ENCODE measurements at places on chromosomes 7 and 10.
A peak's percentile ranks its signal among the peaks of the same experiment; 100 is the strongest.

DNA sequence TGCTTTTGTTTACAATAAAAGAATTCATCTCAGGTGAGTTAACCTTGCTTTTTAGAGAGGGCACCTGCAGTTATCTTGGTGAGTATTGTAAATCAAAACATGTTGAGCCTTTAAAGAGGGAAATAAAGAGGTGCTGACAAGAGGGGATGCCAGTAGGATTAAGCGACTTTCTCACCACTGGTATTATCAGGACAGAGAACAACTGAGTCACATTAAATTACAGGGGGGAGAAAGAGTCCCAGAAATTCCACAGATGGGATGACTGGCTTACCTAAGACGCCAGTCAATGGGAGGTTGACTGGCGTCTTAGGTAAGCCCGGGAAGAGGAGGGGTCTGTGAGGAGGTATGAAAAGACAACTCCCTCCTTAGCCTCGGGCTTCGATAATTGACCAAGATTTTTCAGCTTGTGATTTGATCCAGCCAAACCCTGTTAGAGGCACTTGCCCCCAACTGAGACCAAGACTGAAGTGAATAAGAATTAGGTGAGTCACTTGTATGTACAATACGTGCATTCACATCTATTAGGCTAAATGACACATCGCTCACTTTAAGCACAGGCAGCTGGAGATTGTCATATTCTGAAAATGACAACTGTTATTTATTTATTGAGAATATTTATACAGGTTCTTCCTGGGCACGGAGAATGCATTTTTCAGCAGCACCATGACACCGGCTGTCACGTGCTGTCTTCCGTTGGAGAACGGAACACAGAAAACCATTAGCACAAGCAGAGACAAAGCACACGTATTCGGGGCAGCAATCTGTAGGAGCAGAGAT is 117.6 kb downstream of the SEM1 start:
- no peak for DNase-seq

DNA sequence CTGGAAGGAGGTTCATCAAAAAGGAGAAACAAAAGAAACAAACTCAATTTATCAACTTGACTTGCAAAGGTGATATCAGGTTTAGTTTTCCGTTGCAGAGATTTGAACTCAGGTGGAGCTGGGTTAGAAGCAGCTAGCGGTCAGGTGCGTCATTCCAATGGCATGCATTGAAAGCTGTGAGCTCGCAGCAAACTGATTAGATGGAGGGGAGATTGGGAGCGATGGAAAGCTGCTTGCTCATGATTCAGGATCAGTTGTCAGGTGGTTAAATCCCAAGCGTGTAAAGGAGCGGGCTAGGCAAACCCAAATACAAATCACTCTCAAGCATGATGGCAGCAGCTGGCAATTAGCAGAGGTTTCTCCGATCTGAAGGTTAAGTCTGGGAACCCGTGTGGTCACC is 49.3 kb upstream of the AFAP1L2 start:
- no peak for DNase-seq

DNA sequence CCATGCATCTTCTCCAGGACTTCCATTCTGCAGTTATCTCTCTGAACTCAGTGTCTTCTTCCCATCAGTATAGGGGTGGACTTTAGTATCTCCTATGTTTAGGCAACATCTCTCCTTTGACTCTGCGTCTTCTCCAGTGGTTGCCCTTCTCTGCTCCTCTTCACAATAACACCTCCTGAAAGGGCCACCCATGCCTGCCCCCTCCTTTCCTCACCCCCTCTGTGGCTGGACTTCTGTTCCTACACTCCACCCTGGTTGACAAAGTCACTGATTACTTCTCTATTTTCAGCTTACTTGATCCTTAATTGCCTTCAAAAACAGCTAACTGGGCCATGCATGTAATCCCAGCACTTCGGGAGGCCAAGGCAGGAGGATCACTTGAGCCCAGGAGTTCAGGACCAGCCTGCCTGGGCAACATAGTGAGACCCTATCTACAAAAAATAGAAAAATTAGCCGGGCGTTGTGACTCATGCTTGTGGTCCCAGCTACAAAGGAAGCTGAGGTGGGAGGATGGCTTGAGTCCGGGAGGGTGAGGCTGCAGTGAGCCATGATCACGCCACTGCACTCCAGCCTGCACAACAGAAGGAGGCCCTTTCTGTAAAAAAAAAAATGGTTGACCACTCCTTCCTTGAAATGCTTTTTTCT is 13.7 kb downstream of the SRGN start:
- DNase-seq, result no peak

DNA sequence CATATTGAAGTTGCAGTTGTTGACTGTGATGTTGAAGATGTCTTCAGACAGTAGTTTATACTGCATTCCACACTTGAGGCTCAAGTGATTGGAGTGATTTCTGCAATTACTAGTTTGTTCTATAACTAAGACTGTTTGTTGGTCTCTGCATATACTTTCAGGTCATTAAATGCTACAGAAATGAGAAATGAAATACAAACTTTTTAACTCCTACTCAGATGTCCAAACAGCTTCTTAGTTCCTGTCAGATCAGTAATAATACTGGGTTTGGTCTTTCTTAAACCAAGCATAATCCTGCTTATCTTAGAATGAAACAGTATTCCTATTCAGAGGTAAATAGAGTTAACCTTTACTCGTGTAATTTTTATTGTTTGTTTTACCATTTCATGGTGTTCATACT is 115.9 kb downstream of the CCNY start:
- no peak for DNase-seq

GRCh38 chr10:69515699-69516259 is 57.4 kb downstream of the NEUROG3 start:
- peak; percentile 47 for DNase-seq

Data from stimulated activated CD8-positive, alpha-beta memory T cell treated with anti-CD3 and anti-CD28 coated beads, Interleukin-4, amount 100 ng/mL, for 4 hours (primary cell).